ENCODE measurements at places on chromosomes 5 and 9. TPM values are rescaled to one million over a fixed set of nuclear protein-coding genes. Genes with fewer than 3 reads are reported as not detected.
A peak's percentile ranks its signal among the peaks of the same experiment; 100 is the strongest.

DNA sequence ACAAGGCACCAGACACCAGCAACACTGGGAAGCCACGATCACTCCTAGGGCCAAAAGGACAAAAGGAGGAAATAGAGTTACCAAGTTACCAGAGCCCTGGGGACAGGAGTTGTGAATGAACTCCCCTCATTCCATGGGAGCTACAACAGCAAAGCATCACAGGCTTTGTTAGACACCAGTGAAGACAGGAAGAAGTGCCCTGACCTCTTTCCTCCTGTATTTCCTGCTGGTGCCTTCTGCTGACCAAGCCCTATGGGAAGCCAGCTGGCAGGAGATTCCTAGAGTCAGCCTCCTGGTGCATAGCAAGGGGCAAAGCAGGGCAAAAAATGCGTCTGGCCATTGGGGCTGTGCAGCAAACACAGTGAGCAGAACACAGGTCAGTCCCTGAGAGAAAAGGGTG lies 374.7 kb downstream of the ZSWIM6 start:
- DNase-seq, result no peak

DNA sequence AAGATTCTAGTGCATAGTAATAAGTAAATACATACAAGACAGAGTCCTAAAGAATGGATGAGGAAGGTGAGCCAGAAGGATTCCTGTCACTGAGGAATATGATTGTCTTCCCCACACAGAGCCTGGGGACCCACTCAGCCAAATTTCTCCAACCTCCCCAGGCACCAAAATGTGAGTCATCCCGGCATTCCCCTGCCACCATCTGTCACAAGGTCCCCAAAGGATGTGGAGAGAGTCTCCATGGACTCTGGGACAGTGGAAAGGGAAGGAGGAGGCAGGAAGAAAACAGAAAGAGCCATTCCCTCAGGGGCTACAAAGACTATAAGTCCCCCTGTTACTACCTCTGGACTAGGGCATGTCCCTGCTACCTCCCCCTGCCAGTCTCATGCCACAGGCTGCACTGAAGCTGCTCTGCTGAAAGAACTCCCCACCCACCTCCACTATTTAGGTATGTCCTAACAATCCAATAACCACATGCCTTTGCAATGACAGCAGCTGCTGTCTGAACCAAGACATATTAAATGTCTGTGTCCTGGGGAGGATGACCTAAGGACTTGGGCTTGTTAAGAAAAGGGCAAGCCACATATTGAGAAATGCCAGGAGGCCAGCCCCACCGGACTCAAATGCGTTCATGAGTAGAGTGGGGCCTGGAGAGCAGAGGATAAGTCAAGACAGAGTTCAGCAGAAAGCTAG lies 10.7 kb upstream of the OR5C1 start:
- no peak for DNase-seq

DNA sequence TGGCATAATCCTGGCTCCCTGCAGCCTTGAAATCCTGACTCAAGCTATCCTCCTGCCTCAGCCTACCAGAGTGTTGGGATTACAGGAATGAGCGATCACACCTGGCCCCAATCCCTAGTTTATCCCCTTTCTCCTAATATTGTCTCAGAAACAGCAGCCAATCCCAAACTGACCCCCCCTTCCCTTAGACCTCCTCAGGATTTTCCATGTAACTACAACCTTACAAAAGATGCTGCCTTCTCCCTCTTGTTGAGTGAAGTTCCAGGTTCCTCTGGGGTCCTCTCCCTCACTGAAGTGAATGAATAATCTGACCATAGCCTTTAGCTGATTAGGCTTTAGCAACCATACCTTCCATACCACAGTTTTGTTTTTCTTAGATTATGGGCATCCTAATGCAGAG lies 25.9 kb upstream of the MSANTD3 start:
- no peak for DNase-seq

DNA sequence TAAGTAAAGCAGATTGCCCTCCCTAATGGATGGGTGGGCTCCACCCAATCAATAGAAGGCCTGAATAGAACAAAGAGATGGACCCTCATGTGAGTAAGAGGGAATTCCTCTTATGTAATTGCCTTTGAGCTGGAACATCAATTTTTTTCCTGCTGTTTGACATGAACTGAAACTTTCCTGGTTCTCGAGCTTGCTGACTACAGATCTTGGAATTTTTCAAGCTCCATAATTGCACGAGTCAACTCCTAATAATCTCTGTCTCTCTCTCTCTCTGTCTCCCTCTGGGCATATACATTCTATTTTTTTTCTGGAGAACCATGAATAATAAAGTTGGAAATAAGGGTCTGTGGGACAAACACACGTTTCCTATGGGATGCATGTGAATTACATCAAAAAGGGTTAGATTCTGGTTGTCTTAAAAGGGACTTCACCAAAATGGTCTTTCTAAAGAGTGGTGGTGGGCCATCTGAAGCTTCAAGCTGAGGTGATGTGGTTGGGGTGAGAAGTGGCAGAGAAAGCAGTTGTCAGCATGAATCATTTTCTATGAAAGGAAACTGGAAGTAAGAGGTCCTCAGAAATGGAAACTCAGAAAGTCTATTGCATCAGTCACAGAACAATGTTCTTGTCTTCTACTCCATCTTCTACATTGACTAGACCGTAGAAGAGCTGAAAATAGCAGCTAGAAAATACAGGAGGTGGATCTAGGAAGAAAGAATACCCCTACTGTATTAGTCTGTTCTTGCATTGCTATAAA lies 47.0 kb upstream of the HOMER1 start:
- DNase-seq, result no peak

- DNase-seq, result no peak
These were observed 20.0 kb downstream of the MOCS2 start for GRCh38 chr5:53089481-53089991.

- no peak for DNase-seq
These were observed 33.8 kb upstream of the COL15A1 start for GRCh38 chr9:98909935-98910334.

- DNase-seq, result no peak
These were observed 48.9 kb downstream of the JMY start for GRCh38 chr5:79284846-79285245.

DNA sequence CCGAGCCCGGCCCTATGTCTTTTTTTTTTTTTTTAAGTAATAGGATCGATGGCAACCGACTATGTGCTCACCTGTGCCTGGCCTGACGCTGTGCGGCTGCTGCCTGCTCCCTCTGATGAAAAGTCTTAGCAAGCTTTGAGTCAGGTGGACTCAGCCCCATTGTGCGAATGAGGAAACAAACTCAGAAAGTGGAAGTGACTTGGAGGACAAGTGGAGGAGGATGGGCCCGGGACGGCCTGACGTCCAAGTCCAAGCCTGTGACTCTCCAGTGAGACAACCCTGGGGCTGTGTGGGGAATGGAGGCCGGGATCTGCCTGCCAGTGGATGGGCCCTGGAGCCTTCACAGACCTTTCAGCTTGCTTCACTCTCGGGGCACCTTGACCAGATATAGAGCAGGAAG lies 57.9 kb downstream of the EXD3 start:
- no peak for DNase-seq

- no peak for DNase-seq
These were observed 90.3 kb upstream of the ERCC6L2 start for GRCh38 chr9:95785209-95785608.

GRCh38 chr5:109873687-109874086 lies 184.0 kb downstream of the MAN2A1 start:
- no peak for DNase-seq

DNA sequence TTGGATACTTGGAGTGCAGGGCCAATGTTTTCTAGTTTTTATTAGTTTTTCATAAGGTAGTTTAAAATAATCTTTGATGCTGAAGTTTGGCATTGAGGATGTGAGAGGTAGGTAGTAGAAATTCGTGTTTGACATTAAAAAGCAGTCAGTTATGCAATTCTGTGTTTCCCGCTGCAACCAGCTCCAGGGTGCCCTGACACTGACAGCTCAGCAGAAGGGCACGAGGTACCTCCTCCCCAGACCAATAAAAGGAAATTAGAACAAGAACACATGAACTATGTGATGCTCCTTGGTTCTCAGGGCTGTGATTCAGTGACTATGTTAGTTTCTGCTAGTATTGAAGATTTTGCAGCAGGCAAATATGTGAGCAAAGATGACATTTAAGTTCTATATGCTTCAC lies 40.2 kb downstream of the NSUN2 start:
- DNase-seq, result no peak

- no peak for DNase-seq
These were observed 149.0 kb downstream of the INSYN2B start for GRCh38 chr5:169831331-169831730.

GRCh38 chr5:41877408-41877807 lies 7.2 kb upstream of the OXCT1 start:
- no peak for DNase-seq

DNA sequence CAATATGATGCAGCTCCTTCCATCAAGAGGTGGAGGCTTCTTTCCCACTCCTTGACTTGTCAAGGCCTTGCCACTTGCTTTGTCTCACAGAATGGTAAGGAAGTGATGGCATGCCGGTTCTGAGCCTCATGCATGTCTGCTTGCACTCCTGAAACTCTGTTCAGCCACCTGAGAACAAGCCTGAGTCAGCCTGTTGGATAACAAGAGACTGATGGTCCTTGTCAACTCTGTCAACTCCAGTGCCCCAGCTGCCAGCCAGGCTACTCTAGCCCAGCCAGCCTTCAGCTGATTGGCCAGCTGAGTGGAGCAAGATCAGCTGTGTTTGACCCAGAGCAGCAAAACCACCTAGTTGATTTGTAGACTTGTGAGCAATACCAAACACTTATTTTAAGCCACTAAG lies 4.4 kb upstream of the TENT4A start:
- DNase-seq, result no peak

- no peak for DNase-seq
These were observed 1898.1 kb upstream of the NUDT12 start for GRCh38 chr5:105460721-105461120.

GRCh38 chr5:76371960-76372322 lies 31.1 kb upstream of the IQGAP2 start:
- no peak for DNase-seq

DNA sequence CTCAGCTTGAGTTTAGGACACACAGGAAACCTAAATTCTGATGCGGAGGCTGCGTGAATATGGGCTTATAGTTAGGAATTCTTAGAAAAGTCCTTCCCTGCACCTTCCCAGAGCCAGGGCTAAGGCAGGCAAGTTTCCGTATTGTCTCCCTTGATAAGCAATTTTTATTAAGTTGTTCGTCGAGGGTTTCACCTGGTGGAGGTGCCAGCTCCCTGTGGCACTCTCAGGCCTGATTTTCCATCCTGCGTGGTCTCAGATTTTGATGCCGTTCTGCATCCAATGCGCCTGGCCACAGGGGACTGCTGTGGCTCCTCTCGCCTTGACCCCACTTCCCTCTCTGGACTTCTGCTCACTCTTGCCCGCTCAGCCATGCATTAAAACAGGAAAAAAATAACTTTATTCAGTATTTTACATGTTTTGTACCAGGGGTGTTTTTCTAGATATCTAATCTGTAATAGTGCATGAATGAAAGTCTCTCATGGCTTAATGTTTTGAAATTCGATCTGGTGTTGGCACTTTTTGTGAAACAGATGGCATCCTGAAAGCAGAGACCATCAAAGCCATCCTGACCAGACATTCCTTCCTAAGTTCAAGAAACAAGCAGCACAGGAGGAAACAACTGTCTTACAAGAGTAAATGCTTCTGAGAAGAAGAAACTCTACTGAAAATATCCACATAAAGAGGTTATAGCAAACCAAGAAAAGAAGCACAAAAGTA lies 50.7 kb downstream of the TRIP13 start:
- peak; percentile 25 for DNase-seq

DNA sequence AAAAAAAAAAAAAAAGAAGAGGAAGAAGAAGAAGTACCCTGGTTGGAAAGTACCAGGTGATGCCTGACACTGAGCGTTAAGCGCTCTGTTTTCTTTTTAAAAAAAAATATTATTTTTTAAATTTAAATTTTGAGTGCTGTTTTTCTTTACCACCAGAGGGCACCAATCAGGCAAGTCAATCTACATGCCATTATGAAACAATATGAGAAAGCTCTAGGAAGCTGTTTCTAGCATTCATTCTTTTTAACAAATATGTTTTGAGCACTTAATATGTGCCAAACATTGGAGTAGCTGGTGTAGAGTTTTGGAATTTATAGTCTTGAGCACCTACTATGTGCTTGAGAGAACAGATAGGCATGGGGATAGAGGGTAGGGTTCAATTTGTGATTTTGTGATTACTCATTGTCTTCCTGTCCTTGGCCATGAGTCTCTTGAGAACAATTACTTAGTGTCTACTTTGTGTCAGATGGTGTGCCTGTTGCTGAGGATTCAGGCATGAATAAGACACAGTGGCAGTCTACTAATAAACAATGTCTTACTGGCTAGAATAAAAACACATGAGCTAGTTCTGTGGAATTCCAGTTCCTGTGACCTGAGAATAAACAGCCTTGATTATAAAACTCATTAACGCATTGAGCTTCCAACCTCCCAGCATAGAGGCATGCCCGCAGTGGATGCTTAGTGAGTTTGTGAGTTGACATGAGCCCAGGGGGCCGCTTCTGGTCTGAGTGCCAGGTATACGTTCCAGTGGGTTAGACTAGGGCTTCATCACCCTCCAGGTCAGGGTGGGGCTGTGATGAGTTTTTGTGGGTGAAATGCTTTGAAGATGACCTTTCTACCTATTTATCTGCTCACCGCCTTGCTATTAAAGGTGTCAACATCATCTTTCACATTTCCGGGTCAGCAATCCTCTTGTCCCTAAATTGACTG lies 3.0 kb upstream of the UBE2R2 start:
- no peak for DNase-seq

- no peak for DNase-seq
These were observed 98.0 kb downstream of the ENC1 start for GRCh38 chr5:74542482-74542881.

DNA sequence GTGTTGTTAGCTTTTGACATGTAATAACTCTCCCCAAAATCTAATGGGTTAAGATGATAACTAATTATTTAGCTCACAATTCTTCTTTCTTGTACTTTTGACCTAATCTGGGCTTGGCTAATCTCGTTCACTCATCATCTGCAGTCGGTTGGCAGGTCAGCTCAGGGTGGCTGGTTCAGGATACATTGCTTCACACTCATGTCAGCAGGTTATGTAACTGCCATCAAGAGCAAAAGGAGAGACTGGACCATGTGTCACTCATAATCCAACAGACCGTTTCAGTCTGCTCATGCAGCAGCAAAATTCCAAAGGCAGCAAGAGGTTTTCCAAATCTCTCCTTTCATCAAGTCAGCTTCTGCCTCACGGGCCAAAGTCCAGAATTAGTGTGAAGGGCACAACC lies 998.4 kb upstream of the CTNND2 start:
- no peak for DNase-seq

- no peak for DNase-seq
These were observed 189.5 kb upstream of the PPP1R26 start for GRCh38 chr9:135290086-135290485.

CDKN2B-AS1 gene
- 1.5 TPM for total RNA-seq

FBLL1 gene
- 0.83 TPM for total RNA-seq

AMBP gene
- 0.99 TPM for total RNA-seq

BARHL1 gene
- total RNA-seq, result not detected

CARTPT gene
- total RNA-seq, result not detected

HIGD2A gene
- 145 TPM for total RNA-seq

TSSK1B gene
- total RNA-seq, result 2.1 TPM

Measured in ureter (tissue), 1 donor.